Activated naive CD4-positive, alpha-beta T cell treated with Interleukin-2 at 50 U/mL for 16 hours (primary cell): ENCODE measurements at places on chromosomes 11 and 22.

- DNase-seq = no peak
These were observed 449.9 kb downstream of the OPCML start for GRCh38 chr11:133082453-133082781.

DNA sequence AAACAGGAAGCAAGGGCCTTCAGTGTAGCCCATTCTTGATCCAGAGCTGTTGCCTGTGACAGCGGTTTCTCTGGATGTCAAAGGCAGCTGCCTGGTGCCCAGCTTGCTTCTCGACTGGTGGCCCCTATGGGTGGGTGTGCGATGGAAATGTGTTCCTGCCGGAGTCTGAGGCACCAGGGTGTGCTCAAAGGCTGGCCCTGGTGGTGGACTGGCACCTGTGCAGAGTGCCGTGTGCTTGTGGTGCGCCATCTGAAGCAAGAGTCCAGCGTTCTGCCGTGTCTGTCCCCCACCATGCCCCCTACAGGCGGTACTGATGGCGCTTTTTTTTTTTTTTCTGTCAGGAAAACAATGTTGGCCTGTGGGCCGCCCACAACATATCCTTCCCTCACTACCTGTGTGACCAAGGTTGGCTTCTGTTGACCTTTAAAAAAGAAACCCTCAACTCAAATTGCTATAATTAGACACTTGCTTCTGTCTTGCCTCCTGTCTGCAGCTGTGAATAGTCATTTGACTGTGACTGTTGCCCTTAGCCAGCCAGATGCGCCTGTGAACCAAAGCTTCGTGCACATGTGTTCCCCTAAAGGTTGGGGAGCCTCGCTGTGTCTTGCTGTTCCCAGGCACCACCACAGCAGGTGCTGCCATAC lies 4.7 kb upstream of the RANBP1 start:
- peak; percentile 22 for DNase-seq

DNA sequence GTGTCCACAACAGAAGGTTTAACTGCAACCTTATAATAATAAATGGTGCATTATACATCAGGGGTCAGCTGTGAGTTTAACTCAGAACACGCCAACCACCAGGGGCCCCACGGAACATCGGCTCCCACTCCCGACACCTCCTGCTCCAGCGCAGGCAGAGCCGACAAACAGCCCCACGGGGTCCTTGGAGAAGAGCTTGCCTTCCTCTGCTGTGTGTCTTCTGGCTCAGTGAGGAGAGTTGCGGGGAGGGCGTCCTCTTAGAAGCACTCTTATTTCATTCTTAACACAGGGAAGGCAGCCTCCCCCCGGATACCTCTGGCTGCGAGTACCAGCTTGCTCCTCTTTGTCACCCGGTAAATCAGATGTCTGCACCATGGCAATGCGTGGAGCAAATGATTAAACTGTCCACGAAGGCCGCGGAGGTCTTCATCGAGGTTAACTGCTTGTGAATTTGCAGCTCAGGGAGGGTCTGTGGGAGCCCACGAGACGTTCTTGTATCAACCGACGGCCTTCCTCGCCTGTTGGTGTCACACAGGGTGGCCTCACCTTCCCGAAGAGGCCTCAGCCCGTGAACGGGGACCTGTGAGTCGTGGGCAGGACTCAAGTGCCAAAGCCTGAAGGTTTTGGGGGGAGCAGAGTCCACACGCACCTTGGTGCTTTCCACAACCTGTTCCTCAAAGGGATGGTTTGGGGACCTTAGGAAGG lies 464.0 kb downstream of the BRD1 start:
- no peak for DNase-seq

GRCh38 chr11:26017322-26017860 lies 314.5 kb upstream of the ANO3 start:
- no peak for DNase-seq

- DNase-seq = no peak
These were observed 79.0 kb upstream of the SNX19 start for GRCh38 chr11:130995266-130995665.

GRCh38 chr22:49785841-49786471 lies 41.7 kb downstream of the BRD1 start:
- no peak for DNase-seq

DNA sequence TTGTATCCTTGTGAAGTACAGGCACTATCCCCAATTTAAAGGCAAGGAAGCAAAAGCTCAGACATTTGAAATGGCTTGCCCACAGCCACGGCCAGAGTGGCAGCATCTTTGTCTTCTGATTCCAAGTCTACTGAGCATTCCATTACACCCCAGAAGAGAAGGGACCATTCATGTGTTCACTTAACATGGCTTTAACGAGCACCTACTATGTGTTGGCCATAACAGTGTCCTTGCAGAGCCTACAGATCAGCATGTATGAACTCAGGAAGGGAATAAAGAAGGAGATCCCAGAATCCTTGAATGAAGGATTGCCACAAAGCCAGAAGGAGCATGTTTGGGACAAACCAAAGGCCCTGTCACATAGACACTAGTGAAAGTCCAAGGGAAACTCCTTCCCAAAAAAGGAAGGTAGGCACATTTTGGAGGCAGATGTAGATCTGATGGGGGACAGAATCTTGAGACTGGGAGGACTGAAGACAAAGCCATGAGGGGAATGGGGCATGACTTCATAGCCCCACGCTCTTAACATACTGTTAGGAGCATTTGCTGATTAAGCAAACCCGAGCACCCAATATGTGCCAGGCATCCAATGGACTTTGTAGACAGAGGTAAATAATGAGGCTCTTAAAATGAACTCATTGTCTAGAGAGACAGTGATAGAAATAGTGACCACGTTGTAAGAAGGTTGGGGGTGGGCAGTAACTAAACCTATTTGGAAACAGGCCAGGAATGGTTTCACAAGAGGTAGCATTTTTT lies 54.9 kb downstream of the P4HA3 start:
- DNase-seq = no peak

DNA sequence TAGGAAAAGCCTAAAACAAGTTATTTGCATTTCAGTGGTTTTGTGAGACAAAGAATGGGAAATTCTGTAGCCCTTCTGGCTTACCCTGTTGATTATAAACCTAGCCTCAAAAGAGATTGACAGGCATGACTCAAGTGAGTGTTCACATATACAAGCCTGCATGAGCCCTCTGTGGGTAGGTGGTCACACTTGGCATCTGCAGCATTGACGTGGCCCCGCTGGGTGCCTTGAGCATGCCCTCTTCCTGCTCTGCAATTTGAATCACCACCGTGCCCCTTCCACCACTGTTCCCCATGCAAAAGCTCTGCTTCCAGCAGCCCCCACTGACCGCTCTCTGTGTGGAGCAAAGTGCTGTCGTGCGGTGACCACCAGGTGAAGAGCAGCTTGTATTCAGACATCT lies 21.0 kb upstream of the ADSL start:
- DNase-seq = peak; percentile 75

DNA sequence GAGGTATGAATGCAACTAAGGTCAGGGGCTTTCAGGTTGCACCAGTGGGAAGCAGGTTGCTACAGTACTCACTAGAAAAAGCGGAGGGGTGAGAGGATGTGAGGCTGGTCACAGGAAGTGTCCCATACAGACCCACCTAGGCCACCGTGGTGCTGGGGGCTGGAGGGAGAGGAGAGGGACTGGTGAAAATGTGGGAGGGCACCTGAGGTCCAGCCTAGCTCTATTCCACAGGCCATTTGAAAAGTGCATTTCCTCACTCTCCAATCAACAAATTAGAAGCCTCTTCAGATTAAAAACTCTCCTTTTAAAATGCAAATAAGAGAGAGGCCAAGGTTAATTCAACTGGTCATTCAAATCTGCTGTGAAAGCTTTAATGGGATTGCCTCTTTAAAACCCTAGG lies 38.6 kb upstream of the NCAM1 start:
- no peak for DNase-seq

- DNase-seq = no peak
These were observed 14.7 kb downstream of the MPEG1 start for GRCh38 chr11:59197991-59198390.
